Stimulated activated CD4-positive, alpha-beta T cell treated with anti-CD3 and anti-CD28 coated beads, TNF-alpha, amount 100 ng/mL, for 1 hour (primary cell): ENCODE measurements at places on chromosomes 4 and X.

DNA sequence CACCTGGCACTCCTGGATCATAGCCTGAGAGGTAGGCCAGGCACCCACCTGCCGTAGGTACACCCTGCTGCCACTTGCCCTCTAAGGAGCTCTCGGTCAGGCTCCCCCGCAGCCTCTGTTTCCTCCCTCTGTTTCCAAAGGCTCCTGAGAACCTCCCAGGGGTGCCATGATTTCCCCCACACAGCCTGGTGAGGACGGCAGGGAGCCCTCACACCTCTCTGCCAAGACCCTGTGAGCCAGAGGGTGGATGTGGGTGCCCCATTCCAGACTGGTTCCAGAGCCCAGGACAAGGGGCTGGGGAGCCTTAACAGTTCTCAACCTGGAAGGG is 1.6 kb upstream of the ABLIM2 start:
- DNase-seq: no peak

GRCh38 chrX:3268829-3269228 is 77.6 kb downstream of the MXRA5 start:
- no peak for DNase-seq

- no peak for DNase-seq
These were observed 52.1 kb downstream of the NDST3 start for GRCh38 chr4:118086344-118086743.

DNA sequence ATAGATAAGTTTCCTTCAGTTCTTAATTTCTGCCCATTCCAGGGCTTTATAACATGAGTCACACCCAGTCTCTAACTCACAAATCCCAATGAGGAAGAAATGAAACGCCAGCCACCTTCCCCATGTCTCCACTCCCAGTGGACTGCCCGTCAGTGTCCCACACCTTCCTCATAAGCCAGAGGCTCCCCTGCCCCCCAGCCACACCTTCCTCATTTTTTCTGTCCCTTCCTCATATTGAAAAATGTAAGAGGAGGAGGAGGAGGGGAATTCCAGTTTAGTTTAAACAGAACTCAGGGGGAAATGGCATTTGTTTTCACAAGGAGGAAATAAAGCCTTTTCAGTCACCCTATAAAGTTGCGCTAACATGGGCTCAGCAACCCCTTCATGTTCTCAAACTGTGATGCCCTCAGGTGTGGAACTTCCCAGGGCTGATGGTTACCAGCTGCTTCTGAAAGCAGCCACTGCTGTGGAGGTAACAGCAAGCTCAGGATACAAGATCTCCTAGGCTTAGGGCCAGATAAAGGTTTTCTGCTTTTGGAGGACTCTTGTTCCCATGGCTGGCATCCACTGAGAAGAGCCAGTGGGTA is 97.8 kb downstream of the PARM1 start:
- DNase-seq: no peak

GRCh38 chrX:25156323-25156722 is 140.6 kb upstream of the ARX start:
- no peak for DNase-seq

- DNase-seq: no peak
These were observed at the start of gene MAGEB2 for GRCh38 chrX:30215357-30215843. MAGEB2 (plus strand) TSS chrX:30215563; CDS start chrX:30218581, 3,018 bp downstream.

DNA sequence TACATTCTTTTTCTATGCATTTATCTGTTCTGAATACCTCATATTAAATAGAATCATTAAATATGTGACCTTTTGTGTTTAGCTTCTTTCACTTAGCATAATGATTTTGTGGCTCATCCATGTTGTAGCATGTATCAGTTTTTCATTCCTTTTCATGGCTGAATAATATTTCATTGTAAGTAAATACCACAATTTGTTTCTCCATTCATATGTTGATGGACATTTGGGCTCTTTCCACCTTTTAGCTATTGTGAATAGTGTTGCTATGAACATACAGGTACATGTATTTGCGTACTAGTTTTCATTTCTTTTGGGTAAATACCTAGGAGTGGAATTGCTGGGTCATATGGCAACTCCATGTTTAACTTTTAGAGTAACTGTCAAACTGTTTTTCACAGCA is 85.1 kb downstream of the GNL3L start:
- no peak for DNase-seq

- no peak for DNase-seq
These were observed 1341.7 kb downstream of the PCDH7 start for GRCh38 chr4:32061916-32062315.

DNA sequence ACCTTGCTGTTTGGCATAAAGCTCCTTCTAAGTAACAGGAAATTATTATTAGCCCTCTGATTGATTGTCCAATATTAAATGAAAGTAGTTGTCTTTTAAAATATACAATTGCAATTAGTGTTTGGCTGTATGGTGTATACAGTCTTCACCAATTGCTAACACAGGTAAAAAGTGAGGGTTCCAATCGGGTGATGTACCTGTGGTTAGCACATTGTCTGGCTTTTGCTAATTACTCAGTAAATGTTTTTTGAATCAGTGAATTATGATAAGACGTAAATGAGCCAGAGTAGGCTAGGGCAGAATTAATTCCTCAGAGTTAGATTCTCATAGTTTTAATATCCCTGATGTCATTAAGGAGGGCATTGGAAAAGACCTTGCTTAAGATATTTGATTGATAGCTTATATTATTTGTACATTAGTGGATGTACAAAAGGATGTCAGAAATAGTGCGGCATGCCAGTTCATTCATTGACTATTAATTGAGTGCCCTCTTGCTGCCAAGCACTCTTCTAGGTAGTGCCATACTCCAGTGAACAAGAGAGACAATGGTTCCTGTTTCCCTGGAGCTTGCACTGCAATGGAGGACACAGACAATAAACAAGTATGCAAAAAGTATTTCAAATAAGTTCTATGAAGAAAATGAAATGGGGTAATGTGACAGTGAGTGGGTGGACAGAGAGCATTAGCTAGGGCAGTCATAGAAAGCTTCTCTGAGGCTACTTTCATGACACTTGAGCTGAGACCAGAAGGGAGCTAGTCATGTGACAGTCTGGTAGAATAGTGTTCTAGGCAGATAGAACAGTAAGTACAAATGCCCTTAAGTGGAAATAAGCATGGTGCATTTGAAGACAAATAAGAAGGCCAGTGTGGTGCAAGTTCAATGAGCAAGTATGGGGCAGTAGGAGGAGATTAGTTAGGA is 205.9 kb upstream of the CASK start:
- no peak for DNase-seq

DNA sequence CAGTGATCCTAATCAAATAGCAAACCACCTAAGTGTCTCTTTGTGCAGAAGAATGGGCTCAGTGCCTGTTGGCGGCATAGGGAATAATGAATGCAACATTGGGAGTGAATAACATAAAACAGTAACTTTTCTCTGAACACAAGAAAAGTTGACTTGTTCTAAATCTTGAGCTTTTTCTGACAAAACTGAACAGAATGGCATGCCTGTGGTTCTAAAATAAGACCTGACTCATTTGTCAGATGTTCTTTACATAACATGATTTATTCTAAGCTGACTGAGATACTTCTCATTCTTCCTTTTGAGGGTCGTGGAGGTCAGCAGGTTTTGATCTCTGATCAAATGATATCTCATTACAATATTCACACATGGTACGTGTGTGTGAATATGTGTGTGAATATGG is 165.4 kb upstream of the WDR1 start:
- no peak for DNase-seq

GRCh38 chr4:41645728-41646390 is 102.7 kb downstream of the PHOX2B start:
- DNase-seq: no peak

- DNase-seq: no peak
These were observed 65.8 kb downstream of the SLC9A7 start for GRCh38 chrX:46693149-46693548.

DNA sequence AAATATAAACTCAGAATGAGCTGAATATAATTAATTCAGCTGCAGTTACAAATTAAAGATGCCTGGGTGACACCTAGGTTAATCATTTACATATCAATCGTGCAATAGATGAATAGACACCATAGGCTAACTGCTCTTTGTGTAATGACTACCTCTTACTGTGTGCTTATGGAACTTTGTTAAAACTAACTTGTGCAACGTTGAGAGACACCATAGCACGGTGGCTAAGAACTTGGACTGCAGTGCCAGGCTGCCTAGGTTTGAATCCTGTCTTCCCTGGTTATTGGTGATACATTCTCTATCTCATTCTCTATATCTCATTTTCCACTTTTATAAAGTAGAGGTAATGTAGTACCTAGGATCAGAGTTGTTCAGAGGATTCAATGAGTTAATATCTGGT is 46.9 kb downstream of the SMAD1 start:
- no peak for DNase-seq

- no peak for DNase-seq
These were observed 57.6 kb upstream of the RBPJ start for GRCh38 chr4:26263165-26263564.

DNA sequence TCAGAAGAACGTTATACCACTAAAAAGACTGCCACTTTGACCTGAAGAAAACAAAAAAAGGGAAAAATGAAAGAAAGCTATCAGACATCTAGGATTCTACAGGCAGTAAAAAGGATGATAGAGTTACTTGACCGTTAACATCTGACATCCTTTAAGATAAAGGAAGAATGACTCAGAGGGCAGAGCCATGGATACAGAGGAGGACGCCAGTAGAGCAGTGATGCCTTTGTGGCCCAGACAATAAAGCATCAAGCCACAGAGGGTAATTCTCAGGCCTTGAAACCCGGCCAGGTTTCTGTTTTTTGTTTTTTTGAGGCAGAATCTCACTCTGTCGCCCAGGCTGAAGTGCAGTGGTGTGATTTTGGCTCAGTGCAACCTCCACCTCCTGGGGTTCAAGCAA is 9.5 kb upstream of the BEX1 start:
- DNase-seq: no peak

DNA sequence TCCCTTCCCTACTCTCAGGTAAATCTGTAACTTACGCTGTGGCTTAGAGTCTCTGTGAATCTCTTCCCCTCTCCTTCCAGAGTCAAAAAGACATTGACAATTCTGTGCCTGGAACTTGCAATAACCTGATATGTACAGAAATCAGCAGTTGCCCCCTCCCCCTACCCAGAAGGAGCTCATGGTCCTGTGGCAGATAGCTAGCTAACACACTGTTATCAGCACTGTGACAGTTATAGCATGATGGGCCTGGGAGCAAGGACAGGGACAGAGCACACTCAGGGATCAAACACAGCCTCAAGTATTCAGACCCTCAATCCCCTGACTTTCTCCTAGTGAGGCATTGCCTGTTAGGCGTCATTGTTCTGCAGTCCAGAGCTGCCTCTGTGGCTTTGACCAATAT is 18.7 kb upstream of the MAGEA10 start:
- DNase-seq: no peak

DNA sequence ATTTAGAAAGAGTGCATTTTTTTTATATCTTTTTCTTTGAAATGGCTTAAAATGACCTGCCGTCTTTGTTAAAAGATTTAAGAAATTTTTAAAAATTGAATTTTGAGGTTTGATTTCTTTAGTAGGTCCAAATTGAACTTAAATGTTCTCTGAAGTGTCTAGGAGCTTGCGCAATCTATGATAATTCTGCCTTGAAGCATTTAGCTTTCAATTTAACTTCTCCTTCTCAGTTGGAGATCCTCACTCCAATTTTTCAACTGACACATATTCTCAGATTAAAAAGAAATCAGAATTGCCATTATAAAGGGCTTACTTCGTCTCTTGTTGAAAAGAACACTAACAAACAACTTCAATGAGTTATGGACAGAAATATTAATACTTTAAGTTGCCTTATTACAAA is 273.5 kb downstream of the TMA16 start:
- DNase-seq: no peak

DNA sequence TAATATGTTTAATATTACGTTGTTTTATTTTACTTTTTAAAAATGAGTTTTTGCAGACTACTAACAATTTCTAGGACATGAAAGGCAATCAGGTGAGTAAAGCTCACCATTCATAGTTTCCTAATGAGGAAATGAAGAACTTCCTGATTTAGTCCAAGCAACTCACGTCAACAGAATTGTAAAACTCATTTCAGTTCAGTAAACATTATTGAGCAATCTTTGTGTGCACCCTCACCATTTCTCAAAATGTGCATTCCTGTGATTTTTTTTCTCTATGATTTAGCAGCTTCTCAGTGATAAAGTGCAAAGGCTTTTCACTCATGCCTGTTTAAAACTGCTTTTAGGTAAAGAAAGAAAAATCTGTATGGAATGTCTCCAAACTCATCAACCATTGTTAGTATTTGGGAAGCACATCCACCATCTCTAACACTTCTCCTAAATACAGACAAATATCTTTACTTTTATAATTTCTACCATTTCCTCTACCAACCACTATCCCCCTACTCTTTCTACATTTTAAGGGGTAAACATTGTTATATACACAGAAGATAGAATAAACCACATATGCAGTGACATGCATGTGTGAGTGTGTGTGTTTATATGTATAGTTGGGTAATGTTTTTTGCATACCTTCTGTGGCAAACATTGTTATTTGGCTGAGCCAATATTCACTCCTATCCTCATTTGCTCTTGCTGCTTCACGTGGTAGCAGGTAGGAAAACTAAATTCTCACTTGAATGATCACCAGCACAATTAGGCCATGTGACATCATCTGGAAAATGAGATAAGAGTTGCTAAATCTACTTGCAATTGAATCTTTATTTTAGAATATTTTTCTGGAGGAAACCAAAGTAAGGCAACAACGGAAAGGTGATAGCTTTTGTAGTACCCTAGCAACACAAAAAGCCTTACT is 54.7 kb upstream of the PRDM8 start:
- no peak for DNase-seq

GRCh38 chr4:59222221-59222620 is 1977.9 kb upstream of the ADGRL3 start:
- DNase-seq: no peak

DNA sequence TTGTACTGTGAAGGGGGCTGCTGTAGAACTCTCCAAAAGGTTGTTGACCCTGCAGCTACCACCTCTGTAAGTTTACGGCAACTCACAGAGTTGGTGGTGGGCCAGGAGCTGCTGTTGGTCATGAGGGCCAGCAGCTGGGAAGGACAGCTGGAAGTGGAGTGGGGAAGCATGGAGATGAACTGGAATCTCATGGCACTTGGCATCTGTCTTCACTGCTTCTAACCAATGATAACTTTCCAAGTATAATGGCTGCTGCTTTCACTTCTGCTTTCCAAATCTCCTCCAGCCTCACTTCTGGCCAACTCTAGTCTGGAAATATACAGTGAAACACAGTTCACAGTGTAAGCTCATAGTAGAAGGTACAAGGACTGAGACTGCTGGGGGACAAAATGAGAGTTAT is 126.5 kb upstream of the INTU start:
- DNase-seq: no peak

GRCh38 chrX:55119712-55120111 is 30.9 kb downstream of the PAGE2 start:
- DNase-seq: no peak
